ENCODE measurements at places on chromosomes 11 and 22.

GRCh38 chr11:44315947-44316658 lies 6.2 kb upstream of the ALX4 start:
- no peak for DNase-seq

DNA sequence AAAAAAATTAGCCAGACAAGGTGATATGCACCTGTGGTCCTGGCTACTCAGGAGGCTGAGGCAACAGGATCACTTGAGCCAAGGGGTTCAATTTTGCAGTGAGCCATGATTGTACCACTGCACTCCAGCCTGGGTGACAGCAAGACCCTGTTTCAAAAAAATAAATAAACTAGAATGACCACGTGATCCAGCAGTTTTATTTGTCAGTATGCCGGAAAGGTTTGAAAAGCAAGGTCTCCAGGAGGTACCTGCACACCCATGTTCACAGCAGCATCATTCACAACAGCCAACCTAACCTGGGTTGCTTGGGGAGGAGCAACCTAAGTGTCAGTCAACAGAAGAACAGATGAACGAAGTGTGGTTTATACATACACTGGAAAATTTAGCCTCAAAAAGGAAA lies 78.7 kb upstream of the SEPTIN5 start:
- DNase-seq, result no peak

GRCh38 chr11:14418801-14419417 lies 59.9 kb upstream of the RRAS2 start:
- DNase-seq, result no peak

GRCh38 chr22:26529345-26529744 lies 17.1 kb upstream of the TFIP11 start:
- no peak for DNase-seq

DNA sequence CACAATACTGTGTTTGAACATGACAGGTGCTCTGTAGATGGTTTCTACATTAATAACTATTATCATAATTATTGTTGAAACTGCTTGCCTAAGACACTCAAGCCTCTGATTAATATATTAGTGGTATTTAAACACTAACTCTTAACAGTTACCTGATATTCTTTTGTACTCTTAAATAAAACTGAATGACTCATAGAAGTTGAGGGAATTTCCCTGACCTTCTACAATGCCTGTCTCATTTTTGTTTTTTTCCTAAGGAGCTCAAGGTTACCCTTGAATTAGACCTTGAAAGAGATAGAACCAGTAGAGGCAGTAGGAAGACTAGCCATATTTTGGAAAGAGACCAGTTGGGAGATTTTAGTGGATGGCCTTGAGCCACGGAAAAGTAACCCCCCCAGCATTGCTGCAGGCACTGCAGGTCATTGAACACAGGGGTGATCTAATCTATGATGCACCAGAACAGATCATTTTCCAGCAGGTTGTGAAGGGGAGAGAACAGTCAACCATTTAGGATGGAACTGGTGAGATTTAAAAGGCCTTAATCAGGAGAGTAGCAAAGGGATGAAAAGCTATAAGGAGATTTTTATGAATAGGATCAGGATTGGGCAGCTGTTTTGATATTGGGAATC lies 148.3 kb downstream of the PGR start:
- DNase-seq, result no peak

DNA sequence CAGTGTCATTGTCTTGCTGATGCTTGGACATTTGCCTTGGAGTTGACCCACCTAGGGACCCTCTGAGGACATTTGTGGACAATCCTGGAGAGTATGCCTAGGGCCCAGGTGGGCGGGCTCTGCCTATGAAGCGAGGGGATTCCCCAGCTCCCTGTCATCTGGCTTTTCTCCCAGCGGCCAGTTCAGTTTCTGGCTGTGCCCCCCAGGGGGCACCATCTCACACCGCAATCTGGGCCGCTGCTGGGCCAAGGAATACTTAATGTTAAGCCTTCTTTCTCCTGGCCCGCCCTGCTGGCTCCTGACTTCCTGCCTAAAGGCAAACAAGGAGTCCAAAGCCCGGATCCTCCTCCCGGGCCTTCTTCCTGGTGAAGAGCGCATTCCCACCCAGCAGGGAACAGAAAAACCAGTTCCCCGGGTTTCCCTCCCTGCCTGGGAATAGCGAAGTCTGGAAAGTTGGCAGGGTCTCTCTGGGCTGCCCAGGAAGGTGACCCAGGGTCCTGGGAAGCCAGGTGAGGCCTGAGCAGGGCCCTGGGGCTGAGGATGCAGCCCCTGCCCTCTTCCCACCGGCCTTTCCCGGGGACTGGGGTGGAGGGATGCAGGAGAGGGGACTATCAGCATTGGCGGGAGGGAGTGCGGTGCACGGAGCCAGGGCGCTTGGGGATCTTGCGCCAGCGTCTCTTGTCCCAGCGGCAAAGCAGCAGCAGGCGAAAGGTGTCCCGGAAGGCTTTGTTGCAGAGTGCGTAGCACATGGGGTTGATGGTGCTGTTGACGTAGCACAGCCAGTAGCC lies 11.9 kb downstream of the CHRM1 start:
- DNase-seq, result no peak

DNA sequence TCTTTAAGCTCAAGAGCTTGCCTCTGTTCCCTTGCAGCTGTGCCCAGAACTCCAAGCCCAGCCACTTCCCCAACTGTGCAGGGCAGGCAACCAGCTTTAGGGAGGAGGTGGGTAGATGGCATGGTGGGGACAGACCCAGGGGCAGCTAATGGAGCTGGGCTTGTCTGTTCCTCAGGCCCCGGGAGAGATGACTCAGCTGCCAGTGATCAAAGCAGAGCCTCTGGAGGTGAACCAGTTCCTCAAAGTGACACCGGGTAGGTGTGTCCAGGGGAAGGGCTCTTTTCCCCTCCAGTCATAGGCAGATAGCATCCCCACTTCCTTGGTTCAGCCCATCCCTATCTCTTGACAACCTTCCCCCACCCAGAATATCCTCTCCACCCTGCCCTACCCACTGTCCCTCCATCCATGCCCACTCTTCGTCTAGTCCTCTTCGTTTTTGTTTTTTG lies 32.4 kb downstream of the CREB3L1 start:
- DNase-seq, result no peak

- DNase-seq, result no peak
Observed at GRCh38 chr22:50527921-50528681, 1.7 kb downstream of the TYMP start.

DNA sequence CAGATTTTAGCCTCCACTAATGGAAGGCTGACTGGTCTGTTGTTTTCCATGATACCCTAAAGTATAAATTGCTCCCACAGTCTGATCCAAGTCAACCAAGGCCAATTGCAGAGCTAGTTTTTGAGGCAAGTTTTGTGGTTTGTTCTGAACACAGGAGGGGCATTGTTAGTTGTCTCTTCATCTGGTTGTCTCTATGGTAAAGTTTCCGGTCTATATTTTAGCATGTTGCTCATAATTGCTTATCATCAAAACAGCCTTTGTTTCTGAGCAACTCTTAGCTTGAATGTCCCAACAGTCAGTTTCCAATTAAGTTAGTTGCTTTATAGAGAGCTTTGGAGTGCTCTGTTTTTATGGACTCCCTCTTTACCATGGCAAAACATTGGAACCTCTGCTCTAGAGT lies 217.6 kb upstream of the CARD18 start:
- no peak for DNase-seq

GRCh38 chr11:37449146-37449545 lies 851.1 kb upstream of the RAG2 start:
- no peak for DNase-seq

DNA sequence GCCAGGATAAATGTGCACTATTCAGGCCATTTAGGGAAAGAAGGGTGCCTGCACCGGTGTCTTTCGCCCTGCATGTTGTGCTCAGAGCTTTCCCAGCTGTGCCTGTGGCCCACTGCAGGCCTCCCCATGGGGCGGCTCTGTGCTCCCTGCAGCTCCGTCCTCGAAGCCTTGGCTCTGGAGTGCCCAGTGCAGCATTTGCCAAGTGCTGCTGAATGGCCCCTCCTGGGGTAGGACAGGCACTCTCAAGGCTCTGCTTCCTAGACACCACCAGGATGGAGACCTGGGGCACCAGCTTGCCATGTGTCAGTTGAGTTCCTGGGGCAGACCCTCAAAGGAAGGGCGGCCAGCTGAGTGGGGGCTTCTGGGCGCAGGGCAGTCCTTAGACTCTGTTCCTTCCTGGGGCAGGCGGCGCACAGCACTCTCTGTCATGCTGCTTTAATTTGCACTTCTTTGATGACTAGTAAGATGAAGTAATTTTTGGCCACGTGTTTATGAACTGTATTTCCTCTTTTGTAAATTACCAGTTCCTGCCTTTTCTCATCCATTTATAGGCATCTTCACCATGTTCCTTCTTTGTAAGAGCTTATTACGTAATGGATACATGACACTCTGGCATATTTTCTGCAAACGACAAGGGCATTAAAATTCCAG lies 32.1 kb upstream of the GNB1L start:
- DNase-seq, result no peak

- no peak for DNase-seq
Observed at GRCh38 chr11:125591649-125592304, 875 bp upstream of the STT3A start.

DNA sequence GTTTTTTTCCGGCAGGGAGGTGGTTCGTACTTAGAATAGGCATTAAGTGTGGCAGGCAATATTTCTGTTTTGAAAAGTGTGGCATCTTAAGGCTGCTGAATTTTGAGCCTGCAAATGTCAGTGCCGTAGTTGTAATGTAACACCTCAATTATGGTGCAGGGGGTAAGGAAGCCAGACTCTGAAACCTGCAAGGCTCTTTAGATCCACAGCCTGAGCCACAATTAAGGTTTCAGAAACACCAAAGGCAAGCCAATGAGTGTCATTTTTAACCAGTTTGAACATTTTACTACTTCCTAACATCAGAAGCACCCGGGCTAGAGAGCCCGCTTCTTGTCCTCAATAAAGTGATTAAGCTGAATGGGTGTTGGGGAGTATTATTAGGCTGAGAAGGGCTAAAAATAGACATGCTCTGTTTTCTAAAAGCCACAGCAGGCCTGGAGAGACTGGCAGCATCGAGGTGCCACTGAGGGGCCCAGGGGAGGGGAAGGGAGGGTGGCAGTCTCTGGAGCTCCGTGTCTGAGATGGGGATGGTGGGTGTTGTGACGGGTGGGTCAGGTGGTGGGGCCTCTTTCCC lies 113.4 kb downstream of the ZBTB16 start:
- DNase-seq, result peak; percentile 40

- no peak for DNase-seq
Observed at GRCh38 chr22:36171941-36172340, 11.4 kb upstream of the APOL3 start.

GRCh38 chr11:116885951-116886655 lies 48.7 kb upstream of the APOA1 start:
- no peak for DNase-seq

DNA sequence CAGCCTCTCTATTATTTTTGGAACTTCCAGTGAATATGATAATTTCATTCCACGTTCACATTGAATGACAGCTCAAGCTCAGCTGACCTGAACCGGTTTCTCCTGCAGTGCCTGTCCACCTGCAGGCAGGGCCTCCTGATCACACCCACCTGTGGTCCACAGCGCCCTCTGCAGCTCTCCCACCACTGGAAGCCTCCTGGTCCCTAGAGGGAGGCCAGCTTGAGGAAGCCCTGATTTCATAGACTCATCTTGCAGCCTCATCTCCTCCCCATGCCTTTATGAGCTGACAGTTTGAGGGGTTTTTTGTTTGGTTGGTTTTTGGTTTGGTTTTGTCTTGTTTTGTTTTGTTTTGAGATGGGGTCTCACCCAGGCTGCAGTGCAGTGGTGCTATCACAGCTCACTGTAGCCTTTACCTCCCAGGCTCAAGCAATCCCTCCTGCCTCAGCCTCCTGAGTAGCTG lies 29.9 kb upstream of the MALAT1 start:
- peak; percentile 44 for DNase-seq

DNA sequence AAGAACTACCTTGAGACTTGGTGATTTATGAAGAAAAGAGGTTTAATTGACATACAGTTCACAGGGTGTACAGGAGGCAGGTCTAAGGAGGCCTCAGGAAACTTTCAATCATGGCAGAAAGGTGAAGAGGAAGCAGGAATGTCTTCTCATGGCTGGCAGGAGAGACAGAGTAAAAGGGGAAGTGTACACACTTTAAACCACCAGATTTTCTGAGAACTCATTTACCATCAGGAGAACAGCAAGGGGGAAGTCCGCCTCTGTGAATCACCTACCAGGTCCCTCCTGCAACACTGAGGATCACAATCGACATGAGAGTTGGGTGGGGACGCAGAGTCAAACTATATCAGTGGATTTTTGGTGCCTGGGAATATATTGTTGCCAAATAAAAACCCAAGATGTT lies 40.3 kb upstream of the OR5D13 start:
- no peak for DNase-seq

DNA sequence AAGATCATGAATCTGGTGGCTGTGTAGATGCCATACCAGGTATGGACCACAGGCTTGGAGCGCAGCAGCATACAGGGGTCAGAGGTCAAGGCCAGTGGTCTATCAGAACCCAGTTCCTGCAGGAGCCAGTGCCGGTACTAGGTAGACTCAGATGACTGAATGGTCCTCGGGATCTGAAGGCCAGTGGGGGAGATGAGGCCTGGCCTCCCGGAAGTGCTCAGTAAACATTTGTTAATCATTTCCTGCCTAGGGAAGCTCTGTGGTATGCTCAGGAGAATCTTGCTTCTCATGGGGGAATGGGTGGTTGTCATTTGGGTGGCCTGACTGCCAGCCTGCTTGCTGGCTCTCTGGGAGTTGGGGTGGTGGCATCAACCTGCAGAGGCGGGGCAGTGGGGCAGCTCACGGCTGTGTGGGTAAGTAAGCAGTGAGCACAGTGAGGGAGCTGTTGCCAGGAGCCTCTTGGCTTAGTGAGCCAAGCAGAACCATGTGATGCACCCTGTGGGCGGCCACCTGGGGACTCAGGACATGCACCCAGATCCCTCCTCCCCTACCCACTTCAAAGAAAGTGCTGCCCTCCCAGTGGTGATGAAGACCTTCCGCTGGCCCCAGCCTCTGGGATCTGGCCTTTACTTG lies 33.0 kb downstream of the PTPRJ start:
- DNase-seq, result peak; percentile 63

DNA sequence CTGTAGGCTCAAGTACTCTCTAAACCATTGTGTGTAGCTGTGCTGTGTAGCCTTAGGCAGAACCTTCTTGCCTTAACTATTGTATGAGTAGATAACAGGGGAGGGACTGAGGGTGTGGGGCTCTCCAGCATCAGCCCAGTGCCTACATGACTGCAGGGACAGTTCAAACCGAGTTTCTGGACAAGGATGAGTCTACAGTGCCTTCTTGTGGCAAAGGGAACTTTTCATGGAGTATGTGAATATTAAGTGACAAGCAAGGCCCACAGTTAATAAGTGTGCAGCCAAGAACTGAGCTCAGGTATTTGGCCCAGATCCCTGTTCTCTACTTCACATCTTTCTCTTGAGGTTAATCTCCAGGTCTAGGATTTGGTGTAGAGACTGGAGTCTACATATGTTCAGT lies 424.4 kb upstream of the LARGE1 start:
- DNase-seq, result no peak

Data from CD8-positive, alpha-beta memory T cell (primary cell).